ENCODE measurements at places on chromosomes 1 and 21.
A peak's percentile ranks its signal among the peaks of the same experiment; 100 is the strongest.

DNA sequence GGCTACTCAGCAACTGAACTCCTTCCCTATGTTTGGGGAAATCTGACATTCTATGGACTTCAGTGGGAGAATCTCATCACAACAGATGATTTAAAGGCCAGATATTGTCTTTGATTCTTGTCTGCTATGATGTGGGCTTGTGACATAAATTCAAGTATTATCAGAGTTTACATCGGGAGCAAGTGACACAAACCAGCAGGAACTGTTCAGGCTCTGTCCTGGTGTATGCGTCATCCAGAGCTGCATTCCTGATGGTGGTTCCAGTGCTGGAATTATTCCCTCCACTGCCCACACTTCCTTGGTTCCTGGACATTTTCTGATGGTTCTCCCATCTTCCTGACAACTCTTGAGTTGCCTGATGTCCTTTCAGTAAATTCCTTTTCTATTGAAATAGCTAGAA is 10.8 kb upstream of the LSM10 start:
- peak; percentile 60 for DNase-seq

DNA sequence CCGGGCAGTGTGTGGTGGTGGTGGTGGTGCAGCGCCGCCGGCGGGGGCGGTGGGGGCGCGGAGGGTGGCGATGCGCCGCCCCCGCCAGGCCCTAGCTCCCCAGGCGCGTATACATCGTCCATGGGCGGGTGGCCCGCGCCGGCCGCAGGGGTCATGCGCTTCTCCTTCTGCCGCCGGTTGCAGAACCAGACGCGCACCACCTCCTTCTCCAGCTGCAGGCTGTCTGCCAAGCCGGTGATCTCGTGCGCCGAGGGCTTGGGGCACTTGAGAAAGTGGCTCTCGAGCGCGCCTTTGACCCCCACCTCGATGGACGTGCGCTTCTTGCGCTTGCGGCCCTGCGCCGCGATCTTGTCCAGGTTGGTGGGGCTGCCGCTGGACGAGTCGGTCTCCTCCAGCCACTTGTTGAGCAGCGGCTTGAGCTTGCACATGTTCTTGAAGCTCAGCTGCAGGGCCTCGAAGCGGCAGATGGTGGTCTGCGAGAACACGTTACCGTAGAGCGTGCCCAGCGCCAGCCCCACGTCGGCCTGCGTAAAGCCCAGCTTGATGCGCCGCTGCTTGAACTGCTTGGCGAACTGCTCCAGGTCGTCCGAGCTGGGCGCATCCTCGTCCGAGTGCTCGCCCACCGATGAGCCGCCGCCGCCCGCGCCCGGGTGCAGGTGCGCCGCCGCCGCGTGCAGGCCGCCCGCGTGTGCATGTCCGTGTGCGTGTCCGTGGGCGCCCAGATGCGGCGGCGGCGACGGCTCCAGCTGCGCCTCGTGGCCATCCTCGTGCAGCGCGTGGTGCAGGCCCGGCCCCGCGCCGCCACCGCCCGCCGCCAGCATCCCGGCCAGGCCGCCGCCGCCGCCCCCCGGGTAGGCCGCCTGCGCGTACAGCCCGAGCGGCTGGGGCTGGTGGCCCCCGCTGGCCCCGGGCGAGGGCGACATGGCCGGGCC is 926 bp downstream of the POU3F1 start:
- DNase-seq, result no peak

DNA sequence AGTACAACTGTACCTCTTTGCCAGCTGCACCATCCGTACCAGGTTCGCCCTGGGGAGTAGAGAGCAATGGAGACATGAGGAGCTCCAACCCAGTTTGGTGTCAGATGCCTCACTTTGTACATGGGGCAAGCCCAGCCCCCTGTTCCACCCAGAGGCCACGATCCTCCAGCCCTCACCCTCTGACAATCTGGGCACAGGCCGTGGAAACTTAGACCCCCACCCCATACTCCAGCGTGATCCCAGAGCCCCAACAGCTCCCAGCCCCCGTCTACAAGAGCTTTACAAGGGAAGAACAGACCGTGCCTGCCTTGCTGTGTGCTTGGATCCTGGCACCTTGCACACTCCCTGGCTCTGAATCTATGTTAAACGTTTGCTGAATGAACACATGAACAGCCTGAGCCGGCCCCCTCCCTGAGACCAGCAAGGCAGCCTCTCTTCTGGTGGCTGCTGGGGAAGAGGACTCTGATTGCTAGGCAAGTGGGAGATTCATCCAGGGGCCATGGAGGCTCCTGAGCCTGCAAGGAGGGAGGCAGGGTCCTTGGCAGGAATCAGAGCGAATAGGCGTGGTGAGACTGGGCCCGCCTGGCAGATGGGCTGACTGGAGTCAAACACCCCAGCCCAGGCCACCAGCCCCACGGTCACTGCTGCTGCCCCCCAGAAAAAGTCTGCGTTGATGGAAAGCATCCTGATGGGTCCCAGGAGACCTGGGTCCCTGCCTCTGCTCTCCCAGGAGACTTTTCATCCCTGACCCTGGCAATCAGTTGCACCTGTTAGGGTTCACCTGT is 12.5 kb upstream of the PEF1 start:
- no peak for DNase-seq

GRCh38 chr1:95022644-95022926 is 50.2 kb downstream of the ALG14 start:
- DNase-seq, result no peak

GRCh38 chr1:22208973-22209378 is 66.1 kb upstream of the WNT4 start:
- DNase-seq, result no peak

- DNase-seq, result peak; percentile 9
Measured at GRCh38 chr1:185654199-185654951, 79.8 kb upstream of the HMCN1 start.

GRCh38 chr1:67861856-67862516 is 28.7 kb upstream of the GNG12 start:
- DNase-seq, result peak; percentile 19
